ENCODE measurements at places on chromosomes 4 and X.

GRCh38 chrX:135480076-135480475 is 40.4 kb upstream of the INTS6L start:
- DNase-seq = no peak

- no peak for DNase-seq
These were observed 13.8 kb downstream of the BCOR start for GRCh38 chrX:40083979-40084359.

GRCh38 chr4:145936142-145936996 is 2.3 kb downstream of the ZNF827 start:
- peak; percentile 35 for DNase-seq

DNA sequence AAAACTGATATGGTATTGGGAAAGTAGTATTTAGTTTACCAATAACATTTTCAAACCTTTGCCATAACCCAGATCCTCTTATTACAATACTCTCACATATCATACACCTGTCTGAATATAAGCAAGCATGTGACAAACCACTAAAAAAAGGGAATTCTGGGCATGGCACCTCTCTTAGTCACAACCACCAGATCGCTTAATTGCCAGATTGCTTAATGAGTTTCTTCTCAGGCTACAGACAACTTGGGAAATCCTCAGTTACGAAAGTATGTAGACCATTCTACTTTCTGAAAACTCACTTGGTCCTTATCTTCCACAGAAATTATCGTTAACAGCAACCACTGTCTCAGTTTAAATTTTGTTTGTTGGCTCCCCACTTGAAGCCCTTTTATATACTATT is 2.1 kb downstream of the NAF1 start:
- DNase-seq = peak; percentile 58

Measured in suppressor macrophage treated with lipopolysaccharide for 4 hours (primary cell).